HS-27A (cell line): ENCODE measurements at places on chromosomes 7 and 10.

- no peak for DNase-seq
Observed at GRCh38 chr10:110522365-110522988, 24.8 kb downstream of the DUSP5 start.

- peak; percentile 84 for DNase-seq
Observed at GRCh38 chr7:116327752-116328151, 117.4 kb downstream of the TES start.

DNA sequence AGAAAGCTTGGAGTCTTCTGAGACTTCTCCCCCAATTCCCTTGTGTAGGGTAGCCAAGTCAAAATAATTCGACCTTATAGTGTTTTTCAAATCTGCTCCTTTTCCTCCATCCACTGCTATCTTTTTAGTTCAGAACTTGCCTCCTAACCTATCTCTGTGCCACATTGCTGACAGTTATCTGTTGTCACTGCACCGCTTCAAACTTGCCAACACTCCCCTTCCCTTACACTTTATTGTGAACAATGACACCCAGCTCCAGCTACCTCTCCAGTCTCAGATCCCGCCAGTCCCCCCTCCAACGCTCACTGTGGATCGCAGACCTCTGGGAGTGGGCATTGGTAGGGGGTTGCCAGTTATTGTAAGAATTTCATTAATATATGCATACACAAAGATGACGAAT is 16.3 kb upstream of the HPS1 start:
- DNase-seq: no peak

DNA sequence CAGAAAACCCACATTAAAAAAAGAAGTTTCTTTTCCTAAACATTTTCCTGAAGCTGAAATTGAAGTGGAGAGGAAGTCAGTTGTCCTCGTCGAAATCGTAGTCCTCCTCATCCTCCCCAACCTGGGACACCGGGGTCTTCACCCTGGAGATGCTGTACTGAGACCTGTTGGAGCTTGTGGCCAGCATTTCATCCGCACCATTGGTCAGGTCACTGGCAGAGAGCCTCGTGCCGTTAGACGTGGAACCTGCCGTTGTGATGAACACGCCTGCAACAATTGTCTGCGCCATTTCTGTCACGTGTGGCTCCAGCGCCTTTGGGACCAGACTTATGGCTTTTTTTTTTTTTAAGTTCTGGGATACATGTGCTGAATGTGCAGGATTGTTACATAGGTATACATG is 23.8 kb downstream of the CD36 start:
- no peak for DNase-seq

DNA sequence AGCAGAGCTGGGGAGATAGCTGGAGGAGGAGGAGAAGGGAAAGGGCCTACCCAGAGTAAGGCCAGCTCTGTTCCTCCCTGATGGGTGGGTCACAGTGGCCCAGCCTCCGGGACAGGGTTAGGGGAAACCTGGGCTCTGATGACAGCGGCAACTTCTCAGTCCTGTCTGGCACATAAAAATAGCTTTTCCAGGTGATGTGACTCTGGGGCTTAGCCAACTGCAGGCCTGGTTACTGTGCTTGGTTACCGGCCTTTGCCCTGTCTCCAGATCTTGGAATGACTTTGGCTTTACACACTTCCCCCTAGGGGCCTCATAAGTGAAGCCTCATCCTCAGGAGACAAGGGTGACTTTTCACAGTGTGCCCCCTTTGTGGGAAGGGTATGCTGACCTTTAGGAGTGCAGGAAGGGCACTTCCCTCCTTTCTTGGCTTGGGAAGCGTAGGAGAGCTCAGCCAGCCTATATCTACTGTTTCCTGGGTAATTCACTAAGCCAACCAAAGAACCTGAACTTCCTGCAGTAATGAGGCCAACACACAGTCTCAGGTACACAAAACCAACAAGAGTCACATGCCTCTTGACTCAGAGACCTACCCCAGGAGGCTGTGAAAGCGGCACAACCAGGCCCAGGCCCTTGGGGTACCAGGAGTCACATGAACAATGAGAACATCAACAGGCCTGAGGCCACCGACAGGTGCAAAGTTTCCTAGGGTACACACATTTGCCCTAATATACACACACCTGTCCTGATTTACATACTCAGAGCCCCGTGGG is 11.7 kb upstream of the HILPDA start:
- DNase-seq: no peak

DNA sequence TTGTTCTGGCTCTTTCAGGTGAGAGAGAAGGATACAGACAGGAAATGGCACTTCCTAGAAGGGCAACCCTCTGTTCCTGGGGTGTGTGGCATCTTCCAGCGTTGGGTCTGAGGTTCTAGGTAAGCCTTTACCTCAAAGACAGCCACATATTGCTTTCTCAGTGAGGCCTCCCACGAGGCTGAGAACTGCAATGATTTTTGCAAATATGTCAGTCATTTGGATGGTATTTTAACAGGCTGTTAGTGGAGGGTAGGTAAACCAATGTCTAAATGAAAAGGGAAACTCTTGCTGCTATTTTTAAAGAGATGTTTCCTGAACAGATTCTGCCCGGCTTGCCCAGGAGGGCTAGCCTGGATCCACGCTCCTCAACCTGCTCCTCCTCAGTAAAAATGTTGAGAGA is 240.3 kb upstream of the KLF6 start:
- no peak for DNase-seq

DNA sequence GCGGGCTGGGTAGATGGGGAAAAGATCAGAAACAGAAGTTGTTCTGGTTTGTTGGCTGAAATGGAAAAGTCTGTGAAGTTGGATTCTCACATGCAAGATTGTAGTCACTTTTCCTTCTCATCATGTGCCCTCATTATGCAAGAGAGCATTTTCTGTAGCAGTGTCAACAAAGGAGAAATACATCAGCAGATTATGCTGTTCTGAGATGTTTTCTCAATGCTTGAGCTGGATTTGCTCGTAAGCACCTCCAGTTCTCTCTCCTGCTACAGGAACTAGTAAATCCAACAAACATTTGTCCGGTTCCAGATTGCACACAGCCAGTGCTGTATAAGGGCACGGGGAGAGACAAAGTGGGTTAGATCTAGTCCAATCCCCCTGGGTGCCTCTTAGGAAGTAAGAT is 90.0 kb downstream of the GATA3 start:
- DNase-seq: no peak

- DNase-seq: no peak
Observed at GRCh38 chr7:42214060-42214679, 22.8 kb downstream of the GLI3 start.

GRCh38 chr7:1689311-1689710 is 19.2 kb downstream of the ELFN1 start:
- DNase-seq: no peak

DNA sequence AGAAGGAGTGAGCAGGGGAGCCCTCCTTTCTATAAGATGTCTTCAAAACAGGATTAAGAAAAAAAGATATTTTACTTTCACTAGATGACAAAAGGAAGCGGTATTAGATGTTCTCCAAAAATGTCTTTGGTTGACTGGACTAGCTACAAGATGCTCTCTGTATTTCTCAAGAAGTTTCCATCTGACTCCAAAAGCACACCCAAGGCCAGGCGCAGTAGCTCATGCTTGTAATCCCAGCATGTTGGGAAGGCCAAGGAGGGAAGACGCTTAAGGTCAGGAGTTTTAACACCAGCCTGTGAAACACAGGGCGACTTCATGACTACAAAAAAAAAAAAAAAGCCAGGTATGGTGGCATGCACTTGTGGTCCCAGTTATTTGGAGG is 84.5 kb downstream of the PIP4K2A start:
- no peak for DNase-seq

DNA sequence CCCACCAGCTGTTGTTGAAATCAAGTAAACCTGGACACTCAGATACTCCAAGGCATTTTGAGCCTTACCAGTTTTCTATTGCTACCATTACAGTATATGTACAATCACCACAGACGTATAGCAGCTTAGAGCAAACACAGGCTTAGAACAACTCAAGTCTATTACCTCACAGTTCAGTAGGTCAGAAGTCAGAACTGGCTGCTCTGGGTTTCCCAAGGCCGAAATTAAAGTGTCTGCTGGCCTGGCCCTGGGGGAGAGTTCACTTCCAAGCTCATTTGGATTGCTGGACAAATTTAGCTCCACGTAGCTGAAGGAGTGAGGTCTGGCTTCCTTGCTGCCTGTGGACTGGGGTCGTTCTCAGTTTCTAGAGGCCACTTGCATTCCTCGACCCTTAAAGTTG is 260.1 kb upstream of the LRRN3 start:
- no peak for DNase-seq

GRCh38 chr7:37052705-37053104 is 328.4 kb upstream of the AOAH start:
- no peak for DNase-seq

DNA sequence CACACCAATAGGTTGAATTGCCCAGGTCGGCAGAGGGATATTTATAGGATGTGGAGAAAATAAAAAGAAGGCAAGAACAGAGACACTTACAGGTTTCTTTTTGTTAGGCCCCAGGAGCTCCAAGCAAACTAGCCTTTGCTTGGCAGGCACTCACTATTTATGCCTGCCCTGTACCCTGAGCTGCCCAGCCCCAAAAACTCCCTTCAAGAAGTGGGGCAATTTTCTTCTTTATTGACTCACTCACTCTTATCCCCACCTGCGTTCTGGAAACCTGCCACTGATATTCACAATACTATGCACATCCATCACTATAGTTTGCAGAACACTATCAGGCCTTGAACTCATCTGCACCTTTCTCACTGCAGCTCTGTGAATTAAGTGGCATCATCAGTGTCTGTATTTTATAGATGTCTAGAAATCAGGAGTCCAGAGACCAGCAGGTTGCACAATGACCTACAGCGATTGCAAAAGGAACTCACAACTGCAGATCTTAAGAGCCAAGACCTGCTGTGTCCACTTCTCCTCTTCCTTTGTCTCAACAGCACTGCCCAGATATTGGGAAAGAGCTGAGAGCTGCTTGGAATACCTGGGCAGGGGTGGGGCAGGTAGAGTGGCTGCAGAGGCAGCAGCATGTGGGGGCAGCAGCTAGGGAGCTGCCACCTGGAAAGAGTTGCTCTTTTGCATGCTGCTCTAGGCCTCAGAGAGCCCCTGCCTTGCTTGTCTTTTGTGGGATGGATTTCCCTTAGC is at the start of gene SFTPD:
Gene SFTPD, minus strand, starts transcription at position 130 of the 747 bp plus-strand sequence. CDS start 2,446 bp downstream, outside the sequence.
- no peak for DNase-seq

- no peak for DNase-seq
Observed at GRCh38 chr10:82922046-82922445, 1047.1 kb downstream of the NRG3 start.

DNA sequence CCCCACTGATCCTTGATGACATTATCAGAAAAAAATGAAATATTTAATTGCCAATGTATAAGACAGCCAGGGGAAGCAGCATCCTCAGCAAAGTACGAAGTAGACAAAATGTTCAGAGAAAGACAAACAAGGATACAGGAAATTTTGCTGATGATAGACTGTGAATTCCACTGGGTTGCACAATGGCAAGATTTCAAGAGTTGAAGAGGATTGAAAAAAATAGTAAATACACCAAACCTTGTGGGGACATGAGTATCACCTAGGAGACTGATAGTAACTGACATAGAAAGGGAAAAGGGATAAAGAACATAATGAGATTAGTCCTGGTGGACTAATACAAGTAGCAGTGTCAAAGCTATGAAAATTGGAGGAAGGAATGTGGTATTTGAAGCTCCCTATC is 16.5 kb downstream of the CNOT4 start:
- no peak for DNase-seq

- DNase-seq: no peak
Observed at GRCh38 chr10:131810036-131810804, 90.6 kb upstream of the PPP2R2D start.

DNA sequence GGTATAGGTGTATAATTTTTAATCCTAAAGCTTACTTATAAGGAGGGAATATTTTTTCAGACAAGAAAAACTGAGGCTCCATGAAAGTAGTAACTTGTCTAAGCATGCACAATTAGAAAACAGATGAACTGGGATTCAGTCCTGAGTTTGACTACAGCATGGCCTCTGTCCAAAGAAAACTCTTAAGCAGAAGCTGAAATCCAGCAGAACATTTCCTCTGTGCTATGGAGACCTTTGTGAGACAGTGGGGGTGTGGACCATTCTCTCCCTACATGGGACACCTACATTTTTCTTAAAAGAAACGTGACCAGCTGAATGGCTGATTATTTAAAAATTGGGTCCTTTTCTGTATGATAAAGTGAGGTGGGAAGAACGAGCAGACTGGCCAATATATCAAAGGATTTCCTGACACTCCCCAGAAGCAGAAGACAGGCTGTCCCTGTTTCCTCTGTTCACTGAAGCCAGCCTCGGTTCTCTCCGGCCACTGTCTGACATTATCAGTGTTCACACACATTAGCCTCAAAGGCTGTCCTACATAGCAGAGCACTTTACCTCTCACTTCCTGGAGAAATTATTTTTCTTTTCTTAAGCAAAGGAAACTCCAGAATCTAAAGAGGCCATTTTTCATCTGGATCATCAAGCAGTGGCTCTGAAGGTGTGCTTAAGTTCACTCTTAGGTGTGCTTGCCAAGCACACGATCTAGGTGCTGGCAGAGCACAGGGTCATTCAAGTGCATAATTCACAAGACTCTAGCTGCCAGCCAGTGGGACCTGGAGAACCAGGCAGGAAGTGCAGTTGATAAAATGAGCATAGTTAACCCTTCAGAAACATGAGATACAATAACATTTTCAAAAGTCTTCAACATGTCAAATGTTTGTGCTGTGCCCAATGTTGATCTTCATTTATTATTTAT is 40.4 kb upstream of the KIAA1217 start:
- no peak for DNase-seq

GRCh38 chr10:131994435-131994834 is 12.7 kb upstream of the BNIP3 start:
- DNase-seq: no peak

DNA sequence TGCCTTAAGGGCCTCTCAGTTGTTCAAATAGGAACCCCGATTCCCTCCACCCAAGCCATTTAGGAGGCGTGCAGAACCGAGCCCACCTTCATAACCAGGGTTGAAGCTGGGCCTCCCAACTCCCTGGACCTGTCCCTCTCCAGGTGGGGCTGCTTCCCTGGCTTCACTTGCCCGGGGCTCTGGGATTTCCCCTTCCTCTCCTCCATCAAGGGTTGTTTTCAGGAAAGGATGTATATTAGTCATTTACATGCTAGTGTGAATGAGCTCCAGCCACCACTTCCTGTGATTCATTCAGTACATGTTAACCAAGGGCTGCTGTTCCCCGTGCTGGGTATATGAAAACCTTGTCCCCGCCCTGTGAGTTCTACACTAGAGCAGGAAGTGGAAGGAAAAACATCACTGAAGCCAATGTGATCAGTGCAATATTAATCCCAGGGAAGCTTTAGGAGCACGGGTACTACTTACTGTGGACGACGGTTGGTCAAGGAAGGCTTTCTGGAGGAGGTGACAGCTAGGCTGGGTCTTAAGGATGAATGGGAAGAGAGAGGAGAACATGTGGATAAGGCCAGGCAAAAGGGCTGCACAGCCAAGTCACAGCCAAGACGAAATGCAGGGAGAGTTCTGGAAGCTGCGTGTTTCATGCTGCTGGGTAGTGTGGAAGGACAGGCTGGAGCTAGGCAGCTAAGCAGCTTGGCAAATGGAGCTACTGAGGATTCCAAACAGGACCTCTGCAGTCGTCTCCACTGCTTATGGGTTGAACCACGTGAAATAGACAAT is 150.1 kb upstream of the SHH start:
- DNase-seq: no peak

GRCh38 chr10:36492590-36493515 is 632.5 kb upstream of the ANKRD30A start:
- no peak for DNase-seq

GRCh38 chr7:29135846-29136245 is 10.5 kb downstream of the CPVL start:
- DNase-seq: no peak
